Right forelimb (tissue), 1 donor: ENCODE measurements at places on chromosomes 3 and 15.

DNA sequence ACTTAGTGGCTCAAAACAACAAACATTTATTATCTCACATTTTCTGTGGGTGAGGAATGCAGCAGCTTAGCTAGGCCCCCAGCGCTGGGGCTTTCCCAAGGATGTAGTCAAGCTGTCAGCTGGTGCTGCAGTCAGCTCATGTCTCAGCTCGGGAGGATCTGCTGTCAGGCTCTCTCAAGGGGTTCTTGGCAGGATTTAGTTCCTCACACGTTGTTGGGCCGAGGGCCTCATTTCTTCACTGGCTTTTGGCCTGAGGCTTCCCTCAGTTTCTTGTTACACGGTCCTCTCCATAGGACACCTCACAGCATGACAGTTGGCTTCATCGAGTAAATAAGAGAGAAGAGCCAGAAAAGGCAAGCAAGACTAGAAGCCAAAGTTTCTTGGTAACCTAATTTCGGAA is 13.7 kb upstream of the U2SURP start:
- no peak for DNase-seq

- DNase-seq, result no peak
Measured at GRCh38 chr3:63333815-63334214, 55.7 kb downstream of the SYNPR start.

DNA sequence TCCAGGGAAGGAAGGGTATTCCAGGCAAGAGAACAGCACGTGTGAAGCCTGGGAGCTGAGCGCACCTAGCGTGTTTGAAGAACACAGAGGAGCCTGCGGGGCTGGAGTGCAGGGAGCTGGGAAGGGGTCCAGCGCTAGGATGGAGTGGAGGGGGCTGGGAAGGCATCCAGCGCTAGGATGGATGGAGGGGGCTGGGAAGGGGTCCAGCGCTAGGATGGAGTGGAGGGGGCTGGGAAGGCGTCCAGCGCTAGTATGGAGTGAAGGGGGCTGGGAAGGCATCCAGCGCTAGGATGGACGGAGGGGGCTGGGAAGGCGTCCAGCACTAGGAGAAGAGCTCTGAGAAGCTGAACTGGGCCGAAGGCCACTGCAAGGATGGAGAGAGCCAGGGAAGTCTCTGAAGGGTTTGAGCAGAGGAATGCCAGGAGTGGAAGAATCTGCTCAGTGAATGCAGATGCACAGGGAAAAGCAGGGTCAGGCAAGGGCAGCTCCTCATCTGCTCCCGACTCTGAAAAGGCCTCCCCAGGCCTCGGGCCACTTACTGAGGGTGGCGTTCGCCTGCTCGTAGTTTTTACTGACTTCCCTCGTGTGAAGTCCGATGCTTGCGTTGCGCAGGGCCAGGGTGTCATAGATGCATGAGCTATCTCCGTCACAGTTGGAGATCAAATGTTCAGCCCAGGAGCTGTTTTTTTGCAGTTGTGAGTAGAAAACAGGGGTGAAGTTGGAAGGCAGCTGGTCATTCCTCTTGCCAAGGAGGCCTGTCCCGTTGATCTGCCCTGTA is 39.8 kb downstream of the MUC20 start:
- peak; percentile 70 for DNase-seq

- no peak for DNase-seq
Measured at GRCh38 chr3:175956964-175957363, 1097.8 kb downstream of the NAALADL2 start.

GRCh38 chr3:39088456-39088855 is 19.0 kb downstream of the GORASP1 start:
- no peak for DNase-seq

DNA sequence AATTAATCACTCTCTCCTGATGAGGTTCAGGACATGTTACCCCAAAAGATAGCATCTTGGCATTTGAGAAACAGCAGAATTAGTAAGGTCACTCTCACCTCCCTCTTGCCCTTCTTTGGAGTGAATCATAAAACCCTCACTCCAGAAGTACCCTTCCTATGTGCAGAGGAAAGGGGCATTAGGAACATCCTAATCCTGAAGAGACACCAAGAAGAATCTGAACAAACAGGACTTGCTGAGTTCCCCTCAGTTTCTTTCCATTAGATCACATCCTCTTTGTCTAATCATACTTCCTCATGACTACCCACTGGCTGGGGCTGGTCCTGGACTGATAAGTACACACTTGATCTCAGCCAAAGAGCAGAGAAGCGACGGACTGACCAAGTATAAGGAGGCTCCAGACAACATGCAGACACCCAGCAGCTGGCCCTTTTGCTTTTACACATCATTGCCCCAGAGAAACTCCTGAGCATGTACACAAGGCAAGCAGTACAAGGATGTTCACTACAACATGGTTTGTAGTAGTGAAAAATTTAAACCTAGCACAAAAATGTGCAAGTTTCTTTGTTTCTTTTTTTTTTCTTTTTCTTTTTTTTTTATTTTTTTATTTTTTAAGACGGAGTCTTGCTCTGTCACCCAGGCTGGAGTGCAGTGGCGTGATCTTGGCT is 15.0 kb upstream of the TM6SF1 start:
- no peak for DNase-seq

- no peak for DNase-seq
Measured at GRCh38 chr3:162865466-162865865, 1368.9 kb downstream of the OTOL1 start.

DNA sequence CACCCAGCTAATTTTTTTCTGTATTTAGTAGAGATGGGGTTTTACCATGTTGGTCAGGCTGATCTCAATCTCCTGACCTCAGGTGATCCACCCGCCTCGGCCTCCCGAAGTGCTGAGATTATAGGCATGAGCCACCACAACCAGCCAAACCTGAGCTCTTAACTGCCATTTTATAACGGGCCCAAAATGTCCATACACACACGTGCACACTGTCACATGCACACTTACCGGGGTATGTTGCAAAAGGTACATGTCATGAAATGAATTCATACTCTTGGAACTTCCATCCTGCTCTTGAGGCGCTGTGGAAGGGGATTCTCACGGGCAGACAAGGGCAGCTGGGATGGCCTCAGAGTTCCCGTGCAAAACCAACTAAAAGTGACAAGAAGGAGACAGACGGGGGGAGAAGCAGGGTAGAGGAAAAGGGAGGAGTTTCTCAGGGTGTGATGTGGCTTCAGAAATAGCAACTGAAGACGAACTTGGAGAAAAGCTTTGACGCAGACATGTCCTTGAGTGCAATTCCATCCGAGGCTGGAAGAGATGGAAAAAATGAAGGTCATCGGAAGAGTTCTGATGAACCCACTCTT is 110.9 kb downstream of the BDH1 start:
- no peak for DNase-seq

GRCh38 chr15:80142646-80143045 is 10.2 kb upstream of the FAH start:
- no peak for DNase-seq

GRCh38 chr15:58931987-58932588 is 1.4 kb downstream of the SLTM start:
- no peak for DNase-seq

- DNase-seq, result no peak
Measured at GRCh38 chr3:32847528-32847927, 29.7 kb downstream of the TRIM71 start.

GRCh38 chr3:37536840-37537239 is 324.8 kb upstream of the CTDSPL start:
- DNase-seq, result peak; percentile 40

DNA sequence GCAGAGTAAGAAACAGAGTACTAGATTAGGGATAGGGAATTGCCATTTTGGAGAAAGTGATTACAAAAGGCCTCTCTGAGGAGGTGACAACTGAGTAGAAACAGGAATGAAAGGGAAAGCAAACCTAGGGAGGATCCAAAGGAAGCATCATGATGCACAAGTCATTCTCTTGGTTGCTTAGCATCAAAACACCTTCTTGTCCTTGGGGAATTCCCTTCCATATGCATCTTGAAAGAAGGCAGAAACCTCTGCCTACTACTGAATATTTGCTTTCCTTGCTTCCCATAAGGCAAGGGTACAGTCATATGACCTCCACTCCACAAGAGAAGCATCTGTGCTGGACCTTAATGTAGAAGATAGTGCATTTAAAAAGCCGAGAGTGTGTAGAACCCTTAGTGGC is 24.1 kb downstream of the GABPB1 start:
- no peak for DNase-seq

DNA sequence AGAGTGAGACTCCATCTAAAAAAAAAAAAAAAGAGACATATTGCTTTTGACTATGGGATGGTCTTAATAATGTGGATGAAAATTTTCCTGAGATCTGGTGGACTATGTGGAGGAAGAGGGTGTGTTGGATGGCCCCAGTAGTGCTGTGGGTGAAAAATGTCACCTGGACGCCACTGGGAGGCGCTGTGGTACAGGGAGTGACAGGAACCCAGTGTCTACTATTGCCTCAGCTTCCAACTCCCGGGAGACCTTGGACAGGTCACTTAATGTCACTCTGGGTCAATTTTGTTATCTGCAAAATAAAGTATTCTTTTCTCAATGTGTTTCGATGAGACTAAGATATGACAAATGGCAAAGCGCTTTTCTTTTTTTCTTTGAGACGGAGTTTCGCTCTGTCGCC is 27.7 kb upstream of the DCP1A start:
- DNase-seq, result peak; percentile 68

- DNase-seq, result no peak
Measured at GRCh38 chr3:113668015-113668414, 28.4 kb downstream of the USF3 start.

DNA sequence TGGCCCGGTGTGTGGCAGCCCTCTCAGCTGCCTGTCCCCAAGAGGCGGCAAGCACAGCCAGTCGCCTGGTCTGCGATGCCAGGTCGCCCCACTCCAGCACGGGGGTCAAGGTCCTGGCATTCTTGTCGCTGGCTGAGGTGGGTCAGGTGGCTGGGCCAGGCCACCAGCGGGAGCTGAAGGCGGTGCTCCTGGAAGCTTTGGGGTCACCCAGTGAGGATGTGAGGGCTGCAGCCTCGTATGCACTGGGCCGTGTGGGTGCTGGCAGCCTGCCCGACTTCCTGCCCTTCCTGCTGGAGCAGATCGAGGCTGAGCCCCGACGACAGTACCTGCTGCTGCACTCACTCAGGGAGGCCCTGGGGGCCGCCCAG is 20.8 kb downstream of the CAND2 start:
- no peak for DNase-seq

GRCh38 chr3:161070980-161071663 is 34.0 kb downstream of the B3GALNT1 start:
- no peak for DNase-seq

- peak; percentile 30 for DNase-seq
Measured at GRCh38 chr3:126553284-126554084, 5.2 kb downstream of the C3orf22 start.

GRCh38 chr3:138314751-138315150 is 14.9 kb downstream of the NME9 start:
- no peak for DNase-seq

DNA sequence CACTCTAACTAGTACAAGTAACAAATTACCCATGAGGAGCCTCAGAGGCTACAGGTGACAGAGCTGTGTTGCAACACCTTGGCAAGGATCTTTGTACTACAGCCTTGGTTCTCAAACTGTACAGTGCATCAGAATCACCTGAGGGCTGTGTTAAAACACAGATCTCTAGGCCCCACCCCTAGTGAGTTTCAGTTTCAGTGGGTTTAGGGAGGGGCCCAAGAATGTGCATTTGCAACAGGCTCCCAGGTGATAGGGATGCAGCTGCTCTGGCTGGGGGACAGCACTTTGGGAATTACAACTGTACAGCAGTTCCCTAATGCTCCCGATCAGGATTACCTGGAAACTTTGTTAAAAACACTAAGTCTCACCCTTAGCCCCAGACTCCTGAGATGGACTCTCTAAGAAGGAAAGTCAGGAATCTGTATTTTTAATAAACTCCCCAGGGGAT is 66.1 kb upstream of the NR2F2 start:
- no peak for DNase-seq

GRCh38 chr3:24263069-24263668 is 231.5 kb downstream of the THRB start:
- no peak for DNase-seq

DNA sequence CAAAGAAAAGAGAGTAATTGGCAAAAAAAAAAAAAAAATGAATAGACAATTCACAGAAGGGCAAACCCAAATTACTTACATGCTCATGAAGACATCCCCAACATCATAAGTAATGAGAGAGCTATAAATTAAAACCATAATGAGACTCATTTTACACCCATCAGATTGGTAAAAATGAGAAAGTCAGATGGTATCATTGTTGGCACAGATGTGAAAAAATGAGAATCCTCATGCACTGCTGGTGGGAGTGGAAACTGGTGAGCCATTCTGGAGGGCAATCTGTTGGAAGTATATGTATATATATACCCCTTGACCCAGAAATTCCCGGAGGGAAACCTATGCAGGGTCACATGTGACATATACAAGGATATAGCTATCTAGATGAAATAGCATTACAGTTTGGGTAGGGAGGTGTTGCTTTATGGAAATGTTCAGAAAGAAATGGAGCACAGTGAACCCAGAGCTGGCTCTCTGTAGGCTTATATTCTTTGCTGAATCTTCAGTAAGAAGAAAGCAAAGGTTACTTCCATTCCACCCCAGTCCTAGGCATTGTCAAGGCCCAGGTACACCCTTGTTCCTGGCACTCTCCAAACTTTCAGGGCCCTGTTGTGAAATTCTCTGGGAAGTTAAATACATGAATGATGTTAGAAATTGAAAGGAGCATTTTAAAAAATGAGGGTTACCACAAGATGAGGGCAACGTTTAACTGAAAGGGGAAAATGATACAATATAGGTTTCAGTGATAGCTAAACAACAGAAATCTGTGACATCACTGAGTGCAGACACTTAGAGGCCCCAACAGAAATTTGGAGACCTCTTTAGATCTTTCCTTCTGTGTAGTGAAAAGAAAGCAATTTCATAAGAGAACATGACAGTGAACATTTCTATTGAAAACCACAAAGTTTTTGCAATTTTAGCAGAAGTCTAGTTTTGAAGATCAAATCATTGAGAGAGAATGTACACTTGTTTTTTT is 132.7 kb upstream of the TPRG1 start:
- no peak for DNase-seq

- DNase-seq, result peak; percentile 32
Measured at GRCh38 chr15:75232826-75233503, 25.2 kb upstream of the GOLGA6C start.

DNA sequence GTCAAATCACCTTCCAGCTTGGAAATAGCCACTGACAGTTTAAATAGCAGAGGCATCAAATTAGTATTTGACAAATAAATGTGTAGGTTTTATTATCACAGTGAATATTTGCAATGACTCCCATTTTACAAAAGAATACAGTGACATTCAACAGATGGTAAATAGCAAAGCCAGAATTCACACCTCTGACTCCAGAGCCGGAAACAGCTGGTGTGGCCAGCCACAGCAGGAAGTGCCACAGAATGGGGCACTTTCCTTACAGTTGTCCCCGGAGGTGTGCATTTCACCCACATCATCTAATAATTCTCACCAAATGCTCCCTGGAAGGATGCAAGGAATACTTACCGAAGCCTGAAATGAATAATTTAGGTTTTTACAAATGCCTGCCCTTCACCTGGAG is 295.7 kb upstream of the WNT5A start:
- DNase-seq, result no peak

GRCh38 chr15:38205526-38206272 is 46.9 kb upstream of the SPRED1 start:
- no peak for DNase-seq

- no peak for DNase-seq
Measured at GRCh38 chr3:116299646-116300081, 145.6 kb downstream of the LSAMP start.
